ENCODE measurements at places on chromosomes 11 and 22.

- DNase-seq, result no peak
These were observed 769.2 kb downstream of the METTL15 start for GRCh38 chr11:28877340-28877739.

GRCh38 chr11:110077346-110077745, 15.8 kb upstream of the ZC3H12C start:
- DNase-seq, result no peak

DNA sequence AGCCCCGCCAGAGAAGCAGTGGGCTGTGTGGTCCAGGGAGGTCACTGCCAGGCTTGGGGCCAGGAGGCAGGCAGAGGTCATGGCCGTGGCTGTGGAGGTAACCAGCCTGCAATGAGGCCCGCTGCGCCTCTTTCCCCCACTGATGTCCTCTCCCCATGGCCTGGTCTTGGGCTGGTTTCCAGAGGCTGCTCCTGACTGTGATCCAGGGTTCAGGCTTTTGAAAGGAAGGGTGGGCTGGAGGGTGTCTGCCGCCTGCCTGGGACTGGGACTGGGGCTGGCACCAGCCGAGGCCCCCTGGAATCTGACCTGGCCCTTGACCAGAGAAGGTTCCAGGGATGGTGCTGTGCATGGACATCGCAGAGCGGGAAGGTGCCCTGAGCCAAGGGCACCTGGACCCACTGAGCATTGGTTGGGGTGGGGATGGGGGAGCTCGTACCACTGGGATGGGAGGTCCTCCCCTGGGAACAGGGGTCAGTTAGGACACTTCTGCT, 59.6 kb upstream of the THY1 start:
- DNase-seq, result no peak

- DNase-seq, result no peak
These were observed 2.1 kb upstream of the TTLL12 start for GRCh38 chr22:43188829-43189545.

DNA sequence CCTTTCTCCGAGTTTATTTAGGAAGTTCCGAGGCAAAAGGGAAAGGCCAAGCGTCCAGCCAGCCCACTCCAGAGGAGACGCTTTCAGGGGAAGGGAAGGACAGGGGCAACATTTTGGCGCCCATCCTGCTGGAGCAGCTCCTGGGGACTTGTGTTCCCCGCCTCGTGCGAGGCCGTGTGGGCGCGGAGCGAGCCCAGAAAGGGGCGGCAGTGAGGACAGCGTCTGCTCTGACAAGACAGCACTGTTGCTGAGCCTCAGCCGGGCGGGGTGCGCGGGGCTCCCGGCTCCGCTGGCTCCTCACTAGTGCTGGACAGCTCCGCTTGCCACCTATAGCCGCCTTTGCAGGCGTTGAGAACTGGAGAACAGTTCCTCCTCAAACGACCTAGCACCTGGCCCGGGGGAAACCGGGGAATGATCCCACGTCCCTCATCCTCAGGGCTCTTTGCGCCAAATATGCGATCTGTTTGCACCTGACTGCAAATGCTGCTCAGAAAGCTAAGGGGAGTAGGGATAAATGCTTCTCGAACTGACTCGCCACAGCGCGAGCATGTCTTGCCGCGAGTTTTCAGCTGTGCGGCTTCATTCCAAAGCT, 722 bp upstream of the GUCY1A2 start:
- no peak for DNase-seq

DNA sequence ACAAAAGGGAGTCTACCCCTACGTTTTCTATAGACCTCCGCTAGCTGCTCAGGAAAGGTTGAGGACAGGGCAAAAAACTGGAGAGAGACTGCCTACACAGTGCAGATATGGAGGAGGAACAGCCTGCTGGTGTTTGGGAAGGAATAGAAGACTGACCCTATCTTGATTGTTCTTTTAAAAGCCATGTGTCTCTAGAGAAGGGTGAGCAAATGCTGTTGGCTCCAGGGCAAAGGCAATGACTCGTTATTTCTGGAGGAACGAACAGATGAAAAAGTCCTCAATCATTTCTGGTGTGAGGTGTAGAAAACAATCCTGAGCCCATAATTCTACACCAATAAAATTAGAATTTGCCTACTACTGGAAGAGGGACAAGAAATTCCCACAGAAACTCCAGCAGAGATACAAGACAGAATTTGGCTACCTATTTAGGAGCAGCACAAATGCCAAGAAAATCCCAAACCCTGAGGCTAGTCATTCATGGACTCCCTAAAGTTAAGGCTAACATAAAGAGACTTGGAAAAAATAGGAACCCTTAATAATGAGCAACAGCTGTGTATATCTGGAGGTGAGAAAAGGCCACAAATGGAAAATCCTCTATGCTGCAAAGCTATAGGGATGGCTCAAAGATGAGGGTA, 1206.3 kb upstream of the CNTN5 start:
- no peak for DNase-seq

DNA sequence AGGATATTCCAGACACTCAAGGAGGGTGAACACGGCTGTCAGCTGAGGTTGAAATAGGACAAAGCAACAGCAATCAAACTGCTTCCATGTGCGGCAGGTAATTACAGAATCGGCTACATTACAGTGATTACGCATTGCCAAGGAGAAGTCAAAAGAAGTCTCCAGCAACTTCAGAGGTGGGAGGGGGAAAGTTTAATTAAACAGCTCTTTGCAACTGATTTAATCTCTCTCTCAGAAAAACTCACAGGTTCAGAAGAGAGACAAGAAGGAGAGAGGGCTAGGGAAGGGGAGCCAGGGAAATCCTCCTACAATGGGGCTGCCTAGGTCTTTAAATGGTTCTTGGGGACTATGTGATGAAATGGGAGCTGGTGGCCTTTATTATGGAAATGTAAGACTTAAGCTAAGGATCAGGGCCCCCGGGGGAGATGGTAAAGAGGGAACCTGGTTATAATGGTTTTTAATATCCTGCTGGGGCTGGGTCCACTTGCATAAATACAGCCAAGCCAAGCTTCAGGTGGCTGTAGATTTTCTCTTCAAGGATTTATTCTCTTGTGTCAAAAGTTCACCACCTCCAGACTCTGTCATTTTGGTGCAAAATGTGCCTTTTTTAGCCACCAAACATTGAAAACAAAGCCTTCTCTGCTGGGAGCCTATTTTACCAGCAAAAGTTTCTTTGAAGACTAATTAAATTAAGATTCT, 354.7 kb upstream of the NARS2 start:
- DNase-seq, result no peak

- DNase-seq, result no peak
These were observed 108.9 kb downstream of the WNT7B start for GRCh38 chr22:45867906-45868555.

GRCh38 chr11:130720232-130721022, 195.9 kb downstream of the SNX19 start:
- no peak for DNase-seq

DNA sequence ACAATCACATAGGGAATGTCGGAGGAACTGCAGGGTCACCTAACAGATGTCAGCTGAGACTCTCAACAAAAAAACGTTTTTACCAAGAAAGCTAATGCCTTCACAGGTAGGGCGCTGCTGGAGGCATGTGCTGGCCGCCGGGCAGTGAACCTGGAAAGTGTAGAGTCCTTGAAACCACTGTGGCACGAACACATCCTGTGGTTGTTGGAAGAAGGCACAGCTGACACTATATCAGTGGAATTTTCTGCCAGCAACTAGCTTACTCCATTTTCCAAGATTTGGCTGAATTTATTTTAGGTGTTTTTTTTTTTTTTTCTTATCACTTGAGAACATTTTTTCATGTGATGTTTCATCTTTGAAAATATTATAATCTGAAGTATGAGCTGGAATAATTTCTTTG, 14.2 kb downstream of the TRMU start:
- no peak for DNase-seq

DNA sequence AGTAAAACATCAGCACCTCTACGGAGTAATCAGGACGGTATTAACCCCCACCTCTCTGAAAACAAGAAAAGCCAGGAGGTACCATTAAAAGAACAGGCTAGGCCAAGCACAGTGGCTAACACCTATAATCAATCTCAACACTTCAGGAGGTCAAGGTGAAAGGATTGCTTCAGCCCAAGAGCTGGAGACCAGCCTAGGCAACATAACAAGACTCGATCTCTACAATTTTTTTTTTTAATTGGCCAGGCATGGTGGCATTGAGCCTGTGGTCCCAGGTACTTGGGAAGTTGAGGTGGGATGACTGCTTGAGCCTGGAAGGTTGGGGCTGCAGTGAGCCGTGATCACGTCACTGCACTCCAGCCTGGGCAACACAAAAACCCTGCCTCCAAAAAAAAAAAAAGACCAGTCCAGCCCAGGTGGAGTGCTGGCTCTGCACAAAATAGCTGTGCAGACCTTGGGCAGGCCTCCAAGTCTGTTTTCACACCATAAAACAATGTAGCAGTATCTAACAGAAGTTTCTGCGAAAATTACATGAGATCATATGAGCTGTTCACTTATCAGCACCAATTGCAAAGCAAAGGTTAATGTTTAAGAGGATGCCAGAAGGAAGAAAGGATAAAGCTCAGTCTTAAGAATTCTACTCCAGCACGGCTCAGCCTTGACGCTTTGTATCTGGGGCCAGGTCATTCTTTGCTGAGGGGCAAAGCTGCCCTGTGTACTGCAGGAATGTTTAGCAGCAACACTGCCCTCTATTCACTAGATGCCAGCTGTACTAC, 14.8 kb downstream of the CHKA start:
- DNase-seq, result no peak

DNA sequence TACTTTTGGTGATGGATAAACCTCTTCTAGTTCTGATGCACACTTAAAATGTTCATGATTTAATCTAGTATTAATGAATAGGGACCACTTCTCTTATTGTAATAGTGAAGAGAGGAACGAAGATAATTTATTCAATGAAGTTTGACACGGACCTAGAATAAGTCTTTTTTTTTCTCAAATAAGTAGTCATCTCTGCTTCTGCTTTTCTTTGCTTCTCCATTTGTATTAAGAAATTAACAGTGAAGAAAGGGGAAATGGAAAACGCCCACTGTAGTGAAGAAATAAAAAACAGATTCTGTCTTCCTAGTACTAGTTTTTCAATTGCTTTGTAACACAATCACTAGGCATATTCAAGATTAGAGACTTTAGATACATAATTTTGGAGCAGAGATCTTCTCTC, 73.0 kb downstream of the CD44 start:
- DNase-seq, result no peak

- peak; percentile 23 for DNase-seq
These were observed 12.1 kb downstream of the GATD1 start for GRCh38 chr11:765025-765801.

GRCh38 chr11:2175659-2176058, 4.0 kb upstream of the TH start:
- DNase-seq, result no peak

- DNase-seq, result no peak
These were observed 147.6 kb downstream of the FBXO7 start for GRCh38 chr22:32622004-32622743.

GRCh38 chr11:287821-288477, 977 bp upstream of the PGGHG start:
- no peak for DNase-seq

DNA sequence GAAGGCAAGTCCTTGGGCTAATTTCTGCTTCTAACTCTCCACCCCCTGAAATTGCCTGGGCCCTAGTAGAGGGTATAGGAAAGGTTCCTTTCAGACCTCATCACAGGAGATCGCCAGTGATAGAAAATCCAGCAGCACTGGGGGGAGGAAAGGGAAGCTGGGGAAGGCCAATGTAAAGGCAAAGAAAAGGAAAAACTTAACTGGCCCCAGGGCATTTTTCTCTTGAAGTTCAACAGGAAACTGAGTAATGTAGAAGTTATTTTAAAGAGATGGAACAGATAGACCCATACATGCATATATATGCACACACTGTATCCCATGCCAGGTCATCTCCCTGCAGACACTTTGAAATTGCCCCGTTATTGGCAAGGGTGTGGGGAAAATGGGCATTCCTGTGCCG, 134.0 kb downstream of the TRIM44 start:
- no peak for DNase-seq

- no peak for DNase-seq
These were observed 6.4 kb upstream of the RCOR2 start for GRCh38 chr11:63923319-63923718.

DNA sequence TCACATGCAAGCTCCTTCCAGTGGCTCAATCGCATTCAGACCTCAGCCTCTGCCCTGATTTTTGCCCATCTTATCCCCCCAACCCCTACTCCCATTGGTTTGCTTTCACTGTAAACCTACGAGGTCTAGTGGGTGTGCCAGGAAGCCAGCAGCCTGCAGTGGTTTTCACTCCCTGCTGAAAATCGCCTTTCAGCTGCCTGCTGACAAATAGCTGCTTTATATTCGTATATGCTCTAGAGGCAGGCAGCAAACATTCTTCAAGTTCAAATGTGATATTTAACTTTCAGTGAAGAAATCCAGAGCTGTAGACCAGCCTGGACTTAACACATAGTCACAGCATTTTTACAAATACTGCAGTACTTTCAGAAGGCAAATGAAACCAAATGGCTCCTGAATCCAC, 92.8 kb upstream of the APOA1 start:
- DNase-seq, result no peak

DNA sequence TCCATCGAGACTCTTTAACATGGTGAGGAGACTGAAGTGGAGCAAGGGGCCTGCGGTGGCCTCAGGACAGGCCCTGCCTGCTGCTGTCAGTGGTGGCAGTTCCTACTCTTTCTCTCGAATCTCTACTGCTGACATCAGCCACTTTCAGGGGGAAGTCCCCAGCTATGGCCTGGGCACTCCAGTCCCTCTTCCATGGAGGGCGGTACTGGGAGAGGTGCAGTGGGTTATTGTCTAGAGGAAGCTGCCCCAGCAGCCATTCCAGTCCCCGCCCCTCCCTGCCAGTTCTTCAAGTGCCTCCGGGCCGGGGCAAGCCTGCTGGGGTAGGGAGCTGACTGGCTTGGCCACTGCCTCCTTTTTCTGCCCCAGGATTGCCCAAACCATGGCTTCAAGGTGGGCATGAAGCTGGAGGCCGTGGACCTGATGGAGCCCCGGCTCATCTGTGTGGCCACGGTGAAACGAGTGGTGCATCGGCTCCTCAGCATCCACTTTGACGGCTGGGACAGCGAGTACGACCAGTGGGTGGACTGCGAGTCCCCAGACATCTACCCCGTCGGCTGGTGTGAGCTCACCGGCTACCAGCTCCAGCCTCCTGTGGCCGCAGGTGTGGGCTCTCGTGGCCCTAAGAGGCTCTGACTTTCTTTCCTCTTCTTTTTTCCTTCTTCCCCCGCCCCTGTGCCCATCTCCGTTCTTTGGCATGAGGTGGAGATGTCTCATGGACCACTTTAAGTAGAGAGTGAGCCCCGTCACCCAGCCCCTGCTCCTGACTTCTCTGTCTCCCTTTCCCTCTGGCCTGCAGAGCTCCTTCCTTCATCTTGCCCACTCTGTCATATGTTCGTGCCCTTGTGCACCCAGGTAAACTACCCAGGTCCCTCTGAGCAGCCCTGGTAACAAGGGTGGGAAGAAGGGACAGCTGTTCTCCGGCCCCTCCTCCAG, 13.7 kb downstream of the CHADL start:
- no peak for DNase-seq

GRCh38 chr11:120666121-120666639, 154.6 kb downstream of the GRIK4 start:
- DNase-seq, result no peak

GRCh38 chr11:68373189-68373814, 60.9 kb downstream of the LRP5 start:
- DNase-seq, result no peak
